ENCODE measurements at places on chromosomes 13 and 19.

GRCh38 chr13:85091631-85092234 lies 707.5 kb downstream of the SLITRK6 start:
- DNase-seq = no peak

- no peak for DNase-seq
Measured at GRCh38 chr13:66375756-66376155, 854.4 kb downstream of the PCDH9 start.

DNA sequence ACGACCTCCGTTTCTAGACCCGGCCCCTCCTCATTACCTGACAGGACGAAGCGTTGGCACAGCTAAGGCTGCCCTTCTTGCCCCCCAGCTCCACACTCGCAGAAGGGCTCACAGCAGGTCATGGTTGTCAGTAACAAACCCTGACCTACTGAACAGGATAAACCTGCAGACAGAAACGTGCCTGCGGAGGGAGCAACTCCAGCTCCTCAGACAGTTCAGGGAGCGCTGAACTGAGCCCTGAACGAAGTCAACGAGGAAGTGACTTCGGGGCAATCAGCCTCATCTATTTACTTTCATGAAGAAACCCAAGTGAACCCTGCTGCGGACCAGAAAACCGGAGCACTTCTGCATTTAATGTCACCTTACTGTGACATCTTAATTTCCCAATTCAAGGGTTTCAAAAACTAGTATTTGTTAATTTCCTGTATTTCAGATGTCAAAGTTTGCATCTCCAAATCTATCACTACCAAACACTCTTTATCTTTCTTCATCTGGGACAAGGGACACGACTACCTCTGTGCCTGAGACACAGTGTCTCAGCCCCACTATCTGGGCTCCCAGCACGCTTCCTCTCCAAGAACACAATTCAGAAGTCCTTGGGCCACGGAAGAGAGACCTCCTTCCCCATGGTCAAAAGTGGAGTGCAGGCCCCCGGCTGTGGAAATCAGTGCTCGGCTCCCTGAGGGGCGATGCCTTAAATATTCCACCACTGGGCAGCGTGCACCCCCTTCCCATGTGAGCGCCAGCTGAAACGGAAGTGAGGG lies 40.2 kb downstream of the CARS2 start:
- no peak for DNase-seq

DNA sequence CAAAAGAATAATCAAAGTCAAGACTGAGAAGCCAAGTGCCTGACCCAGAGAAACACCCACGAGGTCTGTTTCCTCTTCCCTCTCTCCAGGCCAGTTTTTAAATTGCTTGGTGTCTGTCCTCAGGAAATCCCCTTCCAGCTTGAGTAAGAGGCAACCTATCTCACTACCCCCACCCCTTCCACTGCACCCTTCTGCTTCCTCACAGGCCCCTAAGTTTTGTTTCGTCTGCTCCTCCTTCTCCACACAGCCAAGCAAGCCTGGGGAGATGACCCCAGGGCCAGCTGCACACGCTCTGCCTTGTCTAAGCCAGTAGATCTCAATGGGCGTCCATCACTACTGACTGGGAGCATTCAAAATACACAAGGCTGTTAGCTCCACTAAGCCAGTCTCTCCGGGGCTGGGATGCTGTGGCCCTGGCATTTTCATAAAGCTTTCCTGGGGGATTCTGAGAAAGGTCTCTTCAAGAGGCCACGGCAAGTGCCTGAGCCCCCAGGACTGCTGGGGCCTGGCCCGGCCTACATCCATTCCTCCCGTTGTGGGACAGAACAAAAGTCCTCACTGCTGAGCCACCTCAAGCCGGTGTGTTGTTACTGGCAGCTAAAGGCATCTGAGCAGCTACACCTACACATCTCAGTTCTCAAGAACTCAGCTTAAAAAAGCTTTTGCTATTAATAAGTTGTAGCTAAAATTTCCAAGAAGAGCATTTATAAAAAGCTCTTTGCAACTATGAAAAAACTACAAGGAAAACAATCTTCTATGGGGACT lies 14.9 kb upstream of the IL4I1 start:
- no peak for DNase-seq

DNA sequence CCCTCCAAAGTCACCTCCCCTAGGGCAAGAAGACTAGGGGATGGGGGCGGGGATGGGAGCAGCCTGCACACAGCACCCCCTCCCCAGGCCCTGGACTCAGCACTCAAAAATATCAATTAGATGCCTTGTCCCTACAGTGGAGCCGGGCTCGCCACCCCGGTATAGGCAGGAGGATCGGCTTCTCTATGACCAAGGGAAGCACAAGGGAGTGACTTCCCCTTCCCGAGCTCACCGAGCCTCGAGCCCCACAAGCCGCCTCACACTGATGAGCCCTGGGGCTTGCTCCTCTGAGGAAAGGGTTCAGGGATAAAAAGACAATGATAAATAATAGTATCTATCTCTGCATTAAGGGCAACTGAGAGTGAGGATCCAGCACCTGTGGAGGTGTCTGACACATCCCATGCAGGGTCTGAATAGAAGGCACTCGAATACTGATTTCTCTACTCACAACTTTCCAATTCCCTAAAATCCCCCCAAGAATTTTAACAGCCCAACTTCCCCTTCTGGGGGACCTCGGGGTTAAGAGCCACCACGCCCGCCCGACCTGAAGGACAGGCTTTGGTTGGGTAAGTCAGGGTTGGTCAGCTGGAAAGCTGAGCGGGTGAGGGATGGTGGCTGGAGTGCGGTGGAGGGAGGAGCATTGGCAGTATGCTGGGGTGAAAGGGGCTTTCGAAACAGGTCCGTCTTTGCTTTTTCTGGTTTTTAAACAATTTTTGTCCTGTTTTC lies 51.3 kb downstream of the STK24 start:
- no peak for DNase-seq

- DNase-seq = no peak
Measured at GRCh38 chr13:99250982-99251825, 7.0 kb downstream of the GPR18 start.

All from prostate gland (tissue), 2 donors.